ENCODE measurements at places on chromosomes 7 and 10.

GRCh38 chr10:100647928-100648327 is 97.5 kb upstream of the PAX2 start:
- no peak for DNase-seq

GRCh38 chr7:99679400-99680191 is at the start of gene CYP3A5:
Gene CYP3A5, minus strand, starts transcription at chr7:99679996. Its CDS starts 100 bp downstream, at chr7:99679896.
- DNase-seq, result no peak

DNA sequence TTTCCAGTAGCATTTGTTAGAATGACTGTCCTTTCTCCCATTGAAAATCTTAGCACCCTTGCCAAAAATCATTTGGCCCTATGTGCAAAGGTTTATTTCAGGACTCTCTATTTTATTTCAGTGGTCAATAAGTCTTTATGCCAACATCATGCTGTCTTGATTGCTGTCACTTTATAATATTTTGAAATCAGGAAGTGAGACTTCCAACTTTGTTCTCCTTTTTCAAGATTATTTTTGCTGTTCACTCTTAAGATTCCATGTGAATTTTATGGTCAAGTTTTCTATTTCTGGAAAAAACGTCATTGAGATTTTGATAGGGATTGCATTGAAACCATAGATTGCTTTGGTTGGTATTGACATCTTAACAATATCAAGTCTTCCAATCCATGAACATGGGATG is 65.1 kb downstream of the PAXIP1 start:
- no peak for DNase-seq

- no peak for DNase-seq
Measured at GRCh38 chr7:156533964-156534363, 106.6 kb upstream of the RNF32 start.

DNA sequence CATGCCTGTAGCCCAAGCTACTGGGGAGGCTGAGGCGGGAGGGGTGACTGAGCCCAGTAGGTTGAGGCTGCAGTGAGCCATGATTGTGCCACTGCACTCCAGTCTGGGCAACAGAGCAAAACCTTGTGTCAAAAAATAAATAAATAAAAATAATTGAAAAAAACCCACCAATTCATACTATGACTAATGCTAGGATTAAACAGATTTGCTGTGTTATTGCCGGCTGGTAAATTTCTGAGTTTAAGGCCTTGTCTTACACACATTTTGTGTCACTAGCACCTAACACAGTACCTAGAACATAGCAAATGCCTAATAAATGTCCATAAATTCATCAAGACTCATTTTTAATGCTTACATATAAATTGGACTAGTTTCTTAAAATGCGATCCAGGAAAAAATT is 8.7 kb downstream of the ESYT2 start:
- no peak for DNase-seq

GRCh38 chr7:130365511-130366441 is 14.5 kb upstream of the CPA1 start:
- DNase-seq, result no peak

- no peak for DNase-seq
Measured at GRCh38 chr7:71768450-71768849, 636.5 kb downstream of the GALNT17 start.

- no peak for DNase-seq
Measured at GRCh38 chr10:75630746-75631145, 199.3 kb downstream of the LRMDA start.

GRCh38 chr10:77163670-77164348 is 473.8 kb downstream of the KCNMA1 start:
- DNase-seq, result peak; percentile 61

- DNase-seq, result no peak
Measured at GRCh38 chr10:122290334-122290733, 19.2 kb downstream of the BTBD16 start.

GRCh38 chr7:86837235-86837634 is 193.5 kb downstream of the GRM3 start:
- DNase-seq, result no peak

DNA sequence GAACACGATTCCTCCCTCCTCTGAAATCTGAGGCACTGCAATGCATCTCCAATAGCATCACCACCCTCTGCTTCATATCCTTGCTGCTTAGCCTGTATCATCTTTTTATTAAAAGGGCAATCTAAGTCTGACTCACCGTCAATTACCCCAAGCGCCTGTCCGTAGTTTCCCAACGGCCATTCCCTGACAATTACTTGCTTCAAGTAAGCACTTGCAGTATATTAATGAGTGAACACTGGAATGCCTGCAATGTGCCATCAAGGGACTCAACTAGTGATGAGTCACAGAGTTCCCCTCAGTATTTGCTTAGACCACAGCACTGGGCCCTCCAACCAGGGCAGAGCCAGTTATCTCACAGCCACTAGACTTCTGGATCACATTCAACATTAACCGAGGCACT is 19.5 kb upstream of the PPP1R3C start:
- no peak for DNase-seq

- DNase-seq, result peak; percentile 26
Measured at GRCh38 chr7:130831817-130832481, 97.9 kb upstream of the KLF14 start.

GRCh38 chr10:124705381-124705740 is 38.8 kb downstream of the FAM53B start:
- no peak for DNase-seq

DNA sequence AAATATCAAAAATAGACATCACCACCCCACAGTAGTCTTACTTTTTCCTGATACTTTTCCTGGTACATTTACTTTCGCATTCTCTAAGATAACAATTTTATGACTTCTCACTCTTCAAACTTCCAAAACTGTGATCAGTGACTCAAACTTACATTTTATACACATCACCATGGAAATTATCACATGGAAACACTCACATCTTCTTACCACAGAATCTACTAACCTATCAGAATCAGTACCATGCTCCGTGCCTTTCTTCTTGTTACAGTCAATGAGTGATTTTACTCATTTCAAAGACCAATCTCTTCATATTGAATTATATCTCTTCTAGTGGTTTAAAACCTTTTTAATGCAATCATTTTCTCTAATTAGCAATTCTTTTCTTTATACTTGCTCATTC is 120.3 kb downstream of the PTEN start:
- DNase-seq, result no peak
